ENCODE measurements at places on chromosomes 2 and 18.

GRCh38 chr18:50560681-50561629 is 1.1 kb downstream of the MAPK4 start:
- DNase-seq, result peak; percentile 40

- no peak for DNase-seq
These were observed 411.4 kb downstream of the TSN start for GRCh38 chr2:122166820-122167219.

DNA sequence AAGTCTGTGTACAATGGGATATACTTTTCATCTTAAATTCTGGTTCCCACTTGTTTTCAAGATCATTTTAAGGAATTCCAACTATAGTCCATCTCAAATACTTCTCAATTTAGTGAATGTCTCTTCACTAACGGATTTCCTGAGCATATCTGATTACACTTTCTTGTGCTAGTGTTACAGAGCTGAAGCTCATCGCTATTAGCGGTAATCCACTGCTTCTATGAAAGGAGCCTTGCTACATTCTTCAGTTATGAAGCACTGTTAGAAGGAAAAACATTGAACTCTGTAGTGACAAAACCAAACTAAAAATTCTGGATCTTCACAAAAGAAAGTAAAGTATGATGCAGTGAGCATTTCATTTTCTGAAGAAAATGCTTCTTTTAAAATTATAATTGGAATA is 72.0 kb downstream of the AGPS start:
- DNase-seq, result no peak

DNA sequence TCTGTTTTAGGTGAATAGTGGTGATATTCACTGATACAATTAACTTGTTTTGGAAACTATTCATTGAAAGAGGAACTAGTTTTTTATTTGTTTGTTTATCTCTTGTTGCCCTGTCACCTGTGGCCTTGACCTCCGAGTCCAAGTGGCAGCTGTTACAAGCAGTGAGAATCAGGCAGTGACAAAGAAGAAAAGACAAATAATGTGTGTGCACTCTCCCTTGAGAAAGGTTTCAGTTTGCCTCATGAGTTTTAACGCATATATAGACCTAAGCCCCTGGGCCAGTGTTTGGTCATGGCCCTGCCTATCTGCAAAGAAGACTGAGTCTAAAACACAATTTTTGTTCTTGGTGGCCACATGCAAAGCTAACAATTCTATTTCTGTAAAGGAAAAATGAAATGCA is 15.3 kb downstream of the KYNU start:
- no peak for DNase-seq

GRCh38 chr2:122319539-122320132 is 564.2 kb downstream of the TSN start:
- no peak for DNase-seq

- no peak for DNase-seq
These were observed 62.6 kb downstream of the TRAPPC8 start for GRCh38 chr18:31880186-31880898.

GRCh38 chr2:149375801-149376361 is 45.5 kb downstream of the LYPD6 start:
- DNase-seq, result no peak

DNA sequence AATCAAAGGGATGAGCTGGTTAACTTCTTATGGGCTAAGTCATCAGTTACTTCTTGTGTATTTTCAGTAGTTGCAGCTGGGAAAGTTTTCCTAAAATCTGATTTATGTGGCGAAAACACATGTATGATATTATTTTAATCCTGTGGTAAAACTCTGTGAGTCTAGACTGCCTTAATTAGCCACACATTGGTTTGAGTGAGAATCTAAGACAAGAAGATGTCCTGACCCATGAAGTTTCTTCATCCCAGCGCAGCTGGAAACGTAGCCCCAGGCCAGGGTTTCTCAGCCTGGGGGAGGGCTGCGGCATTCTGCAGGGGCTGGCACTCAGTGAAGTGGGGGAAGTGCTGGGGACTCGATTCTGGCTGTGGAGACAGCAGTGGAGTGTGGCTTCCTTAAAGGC is 44.7 kb upstream of the INHBB start:
- DNase-seq, result no peak

- DNase-seq, result no peak
These were observed 163.7 kb downstream of the CTIF start for GRCh38 chr18:48702346-48703027.

GRCh38 chr18:2990956-2991640 is 21.8 kb downstream of the LPIN2 start:
- DNase-seq, result no peak

GRCh38 chr2:108240966-108241365 is 1.2 kb downstream of the SULT1C3 start:
- no peak for DNase-seq

GRCh38 chr2:166637051-166637450 is 143.0 kb upstream of the SCN7A start:
- no peak for DNase-seq

DNA sequence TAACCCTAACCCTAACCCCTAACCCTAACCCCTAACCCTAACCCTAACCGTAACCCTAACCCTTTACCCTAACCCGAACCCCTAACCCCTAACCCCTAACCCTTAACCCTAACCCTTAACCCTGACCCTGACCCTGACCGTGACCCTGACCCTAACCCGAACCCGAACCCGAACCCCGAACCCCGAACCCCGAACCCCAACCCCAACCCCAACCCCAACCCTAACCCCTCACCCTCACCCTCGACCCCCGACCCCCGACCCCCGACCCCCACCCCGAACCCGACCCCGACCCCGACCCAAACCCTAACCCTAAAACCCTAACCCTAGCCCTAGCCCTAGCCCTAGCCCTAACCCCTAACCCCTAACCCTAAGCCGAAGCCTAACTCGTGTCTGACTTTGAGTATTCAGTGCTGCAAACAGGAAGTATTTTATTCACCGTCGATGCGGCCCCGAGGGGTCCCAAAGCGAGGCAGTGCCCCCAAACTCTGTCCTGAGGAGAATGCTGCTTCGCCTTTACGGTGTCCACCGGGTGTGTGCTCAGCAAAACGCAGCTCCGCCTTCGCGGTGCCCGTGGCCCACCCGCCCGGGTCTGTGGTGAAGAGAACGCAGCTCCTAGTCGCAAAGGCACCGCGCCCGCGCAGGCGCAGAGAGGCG is 36.0 kb downstream of the FAM110C start:
- peak; percentile 13 for DNase-seq

- no peak for DNase-seq
These were observed 224.2 kb downstream of the ALK start for GRCh38 chr2:29697181-29697580.

DNA sequence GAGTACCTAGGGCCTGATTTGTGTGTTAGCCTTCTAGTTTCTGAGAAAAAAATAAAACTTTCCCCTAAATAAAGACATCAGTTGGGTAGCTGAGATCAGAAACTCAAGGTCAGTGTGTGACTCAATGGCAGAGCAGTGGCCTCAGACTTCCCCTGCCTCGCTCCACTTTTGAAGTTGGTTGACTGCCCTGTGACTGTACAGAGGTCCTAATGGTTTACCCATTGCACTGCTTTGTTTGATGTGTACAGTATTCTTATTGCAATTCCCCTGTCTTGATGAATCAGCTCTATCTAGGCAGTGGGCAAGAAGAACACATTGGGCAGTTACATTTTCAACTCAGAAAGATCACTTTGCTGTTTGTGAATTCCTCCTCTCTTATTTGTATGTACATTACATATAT is 315.7 kb downstream of the KCNS3 start:
- no peak for DNase-seq

GRCh38 chr18:25075331-25075730 is 276.6 kb downstream of the ZNF521 start:
- no peak for DNase-seq

GRCh38 chr2:85246348-85246747 is 81.4 kb downstream of the TGOLN2 start:
- DNase-seq, result no peak

- no peak for DNase-seq
These were observed 55.2 kb downstream of the MBP start for GRCh38 chr18:77077401-77077800.

DNA sequence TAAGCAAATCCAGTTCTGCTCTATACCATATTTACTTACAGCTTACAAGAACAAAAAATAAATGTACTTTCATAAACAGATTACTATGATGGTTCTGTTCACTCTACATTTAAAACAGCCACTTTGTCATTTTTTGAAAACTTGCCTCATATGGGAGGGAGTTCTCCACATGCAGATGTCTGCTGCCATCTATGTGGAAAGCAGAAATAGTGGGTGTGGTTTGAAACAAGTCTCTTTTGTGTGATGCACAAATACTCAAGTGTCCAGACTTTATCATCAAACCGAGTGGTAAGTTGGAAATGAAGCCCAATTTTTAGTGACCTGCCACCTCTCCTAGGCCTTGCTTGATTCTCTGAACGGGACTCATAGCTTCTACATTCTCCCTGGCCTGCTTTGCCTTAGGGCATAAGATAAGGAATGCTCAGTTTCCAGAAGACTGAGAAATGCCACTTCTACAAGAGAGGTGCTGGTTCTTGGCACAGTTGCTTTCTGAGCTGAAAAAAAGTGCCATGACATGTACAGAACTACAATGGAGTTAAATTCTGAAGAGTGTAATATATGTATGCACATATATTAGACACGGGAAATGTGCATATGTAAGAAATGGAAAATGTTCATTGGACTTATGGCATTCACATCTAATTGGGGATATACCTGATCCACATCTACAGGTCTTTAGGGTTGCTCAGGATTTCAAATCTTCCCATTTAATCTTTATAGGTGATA is 221.0 kb downstream of the SLC8A1 start:
- peak; percentile 67 for DNase-seq

DNA sequence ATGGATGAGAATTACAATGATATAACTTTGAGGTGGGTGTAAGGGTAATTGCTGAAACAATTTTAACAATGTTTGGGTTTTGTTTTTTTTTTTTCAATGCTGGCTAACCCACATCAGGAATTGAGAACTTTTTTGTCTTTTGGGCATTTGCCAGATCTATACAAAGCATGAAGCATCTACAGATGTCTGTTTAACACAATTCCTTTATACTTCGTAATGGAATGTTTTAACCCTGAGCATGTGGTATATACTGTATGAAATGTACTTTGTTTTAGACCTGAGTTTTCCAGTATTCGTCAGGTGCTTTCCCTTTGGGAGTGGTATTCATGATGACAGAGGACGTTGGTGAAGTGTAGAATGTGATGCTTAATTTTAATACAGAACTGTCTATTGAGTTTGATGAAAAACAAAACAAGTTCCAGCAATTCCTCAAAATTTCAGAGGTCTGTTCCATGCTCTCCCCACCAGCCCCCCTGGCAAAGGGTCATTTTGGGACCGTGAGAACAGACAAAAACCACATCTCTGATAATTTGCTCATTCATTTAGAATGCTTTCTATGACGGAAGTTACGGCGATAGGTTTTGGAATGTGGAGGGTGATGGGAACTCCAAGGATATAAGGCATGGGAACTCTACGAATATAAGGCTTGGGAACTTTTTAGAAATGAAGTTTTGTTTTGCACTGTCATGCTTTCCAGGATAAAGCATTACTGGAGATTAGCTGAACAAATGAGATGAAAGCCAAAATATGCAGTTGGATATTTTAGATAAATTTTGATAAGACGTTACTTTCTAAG is 14.1 kb downstream of the LIMS1 start:
- no peak for DNase-seq

GRCh38 chr2:209553913-209554312 is 130.1 kb downstream of the MAP2 start:
- no peak for DNase-seq

GRCh38 chr18:76823161-76823538 is 793 bp downstream of the ZNF236 start:
- peak; percentile 36 for DNase-seq

- DNase-seq, result peak; percentile 30
These were observed 111.0 kb downstream of the BCL2L11 start for GRCh38 chr2:111231532-111232252.

- DNase-seq, result no peak
These were observed 8.3 kb downstream of the TNP1 start for GRCh38 chr2:216851486-216852090.

DNA sequence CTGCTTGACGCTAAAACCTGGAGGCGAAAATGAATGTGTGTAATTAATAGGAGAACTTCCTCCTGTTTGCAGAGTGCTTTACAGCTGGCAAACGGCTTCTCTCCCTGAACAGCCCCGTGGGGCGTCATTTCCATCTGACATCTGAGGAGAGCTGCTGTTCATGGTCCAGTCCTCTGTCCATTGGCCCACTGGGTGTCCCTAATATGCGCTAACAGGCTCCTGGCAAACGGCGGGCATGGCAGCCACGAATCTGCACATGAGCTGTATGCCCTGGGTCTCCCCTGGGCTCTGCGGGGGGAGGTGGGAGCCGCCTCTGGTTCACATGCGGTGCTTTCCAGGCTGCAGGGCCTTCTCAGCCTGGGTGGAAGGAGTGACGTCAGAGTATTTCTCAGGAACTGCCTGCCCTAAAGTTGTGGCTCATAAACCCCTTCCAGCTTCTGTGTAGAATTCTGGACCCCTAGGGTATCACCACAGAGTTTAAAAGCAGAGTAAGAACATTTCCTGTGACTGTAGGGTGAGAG is 73.2 kb downstream of the LRRFIP1 start:
- DNase-seq, result no peak

DNA sequence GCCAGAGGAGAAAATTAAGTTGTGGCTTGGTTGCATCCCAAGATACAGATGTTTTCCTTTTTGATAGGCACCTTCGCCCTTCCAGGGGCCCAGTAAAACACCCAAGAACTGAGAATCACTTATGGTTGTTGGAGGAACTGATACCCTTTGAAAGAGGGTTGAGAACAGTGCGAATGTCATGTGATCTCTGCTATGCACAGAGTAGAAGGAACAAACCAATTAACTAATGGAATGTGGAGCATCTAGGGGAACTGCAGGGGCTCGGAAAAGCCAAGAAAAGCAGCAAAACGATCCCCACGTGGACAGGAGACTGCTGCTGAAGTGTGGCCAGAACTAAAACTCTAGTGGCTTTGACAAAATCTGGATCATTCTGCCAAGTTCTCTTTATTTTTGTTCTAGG is 58.8 kb downstream of the APOB start:
- DNase-seq, result peak; percentile 69

DNA sequence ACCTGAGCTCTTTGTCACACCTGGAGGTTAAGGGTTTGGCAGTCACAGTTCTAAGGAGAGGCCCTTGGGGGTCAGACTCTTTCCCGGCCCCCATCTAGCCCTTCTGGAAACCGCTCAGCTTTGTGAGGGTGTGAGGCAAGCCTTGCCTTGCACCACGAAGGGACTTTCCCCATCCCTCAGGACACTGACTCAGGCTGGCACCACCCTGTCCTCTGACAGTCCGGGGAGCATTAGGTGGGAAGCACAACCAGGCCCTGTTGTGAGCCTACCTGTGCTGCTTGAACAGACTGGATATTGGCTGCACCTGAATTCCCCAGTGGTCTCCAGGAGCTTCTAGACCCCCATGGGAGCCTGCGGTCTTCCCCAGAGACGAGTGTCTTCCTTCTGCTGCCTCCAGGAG is 47.0 kb upstream of the GBX2 start:
- DNase-seq, result no peak

DNA sequence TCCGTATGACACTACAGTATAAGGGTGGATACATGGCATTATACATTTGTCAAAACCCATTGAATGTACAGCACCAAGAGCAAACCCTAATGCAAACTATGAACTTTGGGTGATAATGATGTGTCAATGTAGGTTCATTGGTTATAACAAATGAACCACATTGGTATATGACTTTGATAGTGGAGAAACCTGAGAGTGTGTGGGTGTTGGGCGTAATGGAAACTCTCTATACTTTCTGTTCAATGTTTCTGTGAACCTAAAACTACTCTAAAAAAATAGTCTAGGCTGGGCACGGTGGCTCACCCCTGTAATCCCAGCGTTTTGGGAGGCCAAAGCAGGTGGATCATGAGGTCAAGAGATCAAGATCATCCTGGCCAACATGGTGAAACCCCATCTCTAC is 6.5 kb upstream of the ACTG2 start:
- DNase-seq, result no peak

- no peak for DNase-seq
These were observed 53.4 kb downstream of the PKP4 start for GRCh38 chr2:158509928-158510797.
